Stimulated activated CD4-positive, alpha-beta T cell treated with anti-CD3 and anti-CD28 coated beads, Interleukin-15, amount 100 ng/mL, for 1 hour (primary cell): ENCODE measurements at places on chromosomes 7 and 10.

DNA sequence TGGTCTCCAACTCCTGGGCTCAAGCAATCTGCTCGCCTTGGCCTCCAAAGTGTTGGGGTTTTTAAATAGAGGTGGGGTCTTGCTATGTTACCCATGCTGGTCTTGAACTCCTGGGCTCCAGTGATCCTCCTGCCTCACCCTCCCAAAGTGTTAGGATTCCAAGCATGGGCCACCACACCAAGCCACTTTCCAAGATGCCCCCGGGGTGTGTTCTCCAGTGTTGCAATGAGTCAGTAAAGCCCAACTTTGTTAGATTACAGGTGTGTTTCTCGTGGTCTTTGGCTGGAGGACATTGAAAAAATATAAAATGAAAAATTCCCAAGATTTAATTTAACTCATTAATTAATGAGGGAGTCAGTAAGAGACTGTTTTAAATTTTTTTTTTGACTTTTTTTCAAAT is 29.2 kb downstream of the TACR2 start:
- no peak for DNase-seq

GRCh38 chr10:3757250-3757637 is 27.8 kb downstream of the KLF6 start:
- no peak for DNase-seq

DNA sequence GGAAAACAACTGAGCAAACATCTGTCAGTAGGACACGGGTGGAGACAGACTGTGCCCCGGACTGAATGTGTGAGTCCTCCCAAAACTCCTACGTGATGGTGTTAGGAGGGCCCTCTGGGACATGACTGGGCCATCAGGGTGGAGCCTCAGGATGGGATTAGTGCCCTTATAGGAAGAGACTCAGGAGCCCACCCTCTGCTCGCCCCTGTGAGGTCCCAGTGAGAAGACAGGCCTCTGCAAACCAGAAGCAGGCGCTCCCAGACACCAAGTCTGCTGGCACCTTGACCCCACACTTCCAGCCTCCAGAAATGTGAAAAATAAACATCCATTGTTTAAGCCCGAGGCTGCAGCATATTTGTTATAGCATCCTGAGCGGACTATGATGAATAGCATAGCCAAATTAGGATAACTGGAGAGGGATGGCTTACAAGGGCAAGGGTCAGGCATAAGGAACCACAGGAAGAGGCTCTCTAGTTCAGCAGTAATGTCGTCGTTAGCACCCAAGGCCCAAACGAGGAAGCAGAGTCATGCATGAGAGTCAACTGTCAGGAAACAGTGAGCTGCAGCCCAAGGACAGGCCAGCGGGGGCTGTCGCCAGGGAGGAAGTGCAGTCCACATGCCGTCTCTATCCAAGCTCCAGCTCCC is 50.6 kb downstream of the PTPRN2 start:
- DNase-seq, result no peak

DNA sequence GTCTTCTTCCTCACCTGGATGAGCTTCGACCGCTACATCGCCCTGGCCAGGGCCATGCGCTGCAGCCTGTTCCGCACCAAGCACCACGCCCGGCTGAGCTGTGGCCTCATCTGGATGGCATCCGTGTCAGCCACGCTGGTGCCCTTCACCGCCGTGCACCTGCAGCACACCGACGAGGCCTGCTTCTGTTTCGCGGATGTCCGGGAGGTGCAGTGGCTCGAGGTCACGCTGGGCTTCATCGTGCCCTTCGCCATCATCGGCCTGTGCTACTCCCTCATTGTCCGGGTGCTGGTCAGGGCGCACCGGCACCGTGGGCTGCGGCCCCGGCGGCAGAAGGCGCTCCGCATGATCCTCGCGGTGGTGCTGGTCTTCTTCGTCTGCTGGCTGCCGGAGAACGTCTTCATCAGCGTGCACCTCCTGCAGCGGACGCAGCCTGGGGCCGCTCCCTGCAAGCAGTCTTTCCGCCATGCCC is 4.3 kb downstream of the GPER1 start:
- DNase-seq, result no peak

DNA sequence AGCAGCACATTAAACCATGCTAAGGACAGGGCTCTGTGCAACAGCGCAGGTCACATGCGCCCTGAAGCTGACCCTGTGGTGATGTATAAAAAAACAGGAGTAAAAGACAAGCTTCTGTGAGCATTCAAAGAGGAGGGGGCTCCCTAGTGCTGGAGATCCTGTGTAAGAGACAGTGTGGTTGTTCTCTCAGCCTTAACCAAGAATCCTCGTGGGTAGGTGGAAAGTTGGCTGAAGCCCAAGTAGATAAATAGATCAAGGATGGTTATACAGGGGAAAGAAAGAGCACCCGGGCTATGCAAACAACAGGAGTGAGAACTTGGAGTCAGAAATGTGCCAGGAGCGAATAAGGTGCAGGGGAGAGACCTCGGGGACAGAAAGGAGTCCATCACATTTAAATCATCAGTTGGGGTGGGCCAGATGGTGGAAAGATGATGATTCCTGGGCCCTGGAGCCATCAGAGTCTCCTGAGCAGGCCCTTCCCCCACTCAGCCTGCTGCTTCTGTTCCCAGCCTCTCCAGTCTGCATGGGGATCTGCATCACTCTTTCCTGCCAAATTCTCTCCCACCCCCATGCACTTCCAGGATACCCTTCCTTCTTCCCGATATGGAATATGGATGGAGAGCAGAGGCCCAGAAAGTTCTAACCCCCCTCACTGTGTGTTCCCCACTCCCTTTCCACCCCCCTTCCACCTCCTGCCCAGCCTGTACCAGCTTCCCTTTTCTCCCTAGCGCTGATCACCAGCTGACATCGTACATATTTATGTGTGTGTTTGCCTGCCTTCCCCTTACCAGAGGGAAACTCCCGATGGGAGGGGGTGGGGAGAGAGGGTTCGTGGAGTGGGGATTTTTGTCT is 78.1 kb upstream of the PRR15 start:
- DNase-seq, result no peak

GRCh38 chr7:135320268-135320667 is 86.6 kb downstream of the STRA8 start:
- no peak for DNase-seq

GRCh38 chr10:77256346-77256745 is 381.3 kb downstream of the KCNMA1 start:
- no peak for DNase-seq

GRCh38 chr7:157150882-157151281 is 12.2 kb downstream of the UBE3C start:
- DNase-seq, result no peak

GRCh38 chr7:92761391-92762097 is 74.8 kb downstream of the CDK6 start:
- DNase-seq, result no peak

- no peak for DNase-seq
Measured at GRCh38 chr7:105524840-105525239, 2.8 kb upstream of the PUS7 start.

DNA sequence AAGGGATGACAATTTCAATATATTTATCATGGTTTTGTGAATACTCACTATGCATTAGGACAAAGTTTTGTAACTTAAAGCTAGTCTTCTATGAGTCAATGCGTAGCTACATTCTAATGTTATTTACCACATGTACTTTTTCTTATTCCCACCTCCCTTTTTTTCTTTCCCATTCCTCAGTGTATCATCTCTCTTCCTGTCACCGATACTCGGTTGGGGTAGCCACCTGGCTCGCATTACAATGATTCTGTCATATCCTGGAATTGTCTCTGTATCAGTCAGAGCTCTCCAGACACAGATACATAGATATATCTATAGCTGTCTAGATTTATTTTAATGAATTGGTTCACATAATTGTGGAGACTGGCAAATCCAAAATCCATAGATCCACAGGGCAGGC is 9.8 kb upstream of the RALA start:
- no peak for DNase-seq

DNA sequence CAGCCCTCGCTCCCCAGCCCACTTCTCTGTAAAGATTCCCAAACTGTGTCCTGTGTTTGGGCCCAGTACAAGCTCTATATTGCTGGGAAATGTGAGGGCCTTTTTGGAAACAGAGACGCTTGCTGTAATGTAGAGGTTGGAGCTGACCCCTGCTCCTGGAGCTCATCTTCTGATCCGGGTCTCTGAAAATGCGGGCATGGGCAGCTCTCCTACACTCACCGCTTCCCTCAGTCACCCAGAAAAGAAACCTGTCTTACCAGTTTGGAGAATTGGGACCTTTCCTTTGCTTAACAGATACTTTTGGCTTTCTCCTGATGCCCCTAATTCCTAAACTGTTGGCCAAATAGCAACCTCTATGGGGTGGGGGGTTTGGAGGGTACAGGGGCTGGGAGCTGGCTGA is 18.2 kb downstream of the BAG3 start:
- no peak for DNase-seq

DNA sequence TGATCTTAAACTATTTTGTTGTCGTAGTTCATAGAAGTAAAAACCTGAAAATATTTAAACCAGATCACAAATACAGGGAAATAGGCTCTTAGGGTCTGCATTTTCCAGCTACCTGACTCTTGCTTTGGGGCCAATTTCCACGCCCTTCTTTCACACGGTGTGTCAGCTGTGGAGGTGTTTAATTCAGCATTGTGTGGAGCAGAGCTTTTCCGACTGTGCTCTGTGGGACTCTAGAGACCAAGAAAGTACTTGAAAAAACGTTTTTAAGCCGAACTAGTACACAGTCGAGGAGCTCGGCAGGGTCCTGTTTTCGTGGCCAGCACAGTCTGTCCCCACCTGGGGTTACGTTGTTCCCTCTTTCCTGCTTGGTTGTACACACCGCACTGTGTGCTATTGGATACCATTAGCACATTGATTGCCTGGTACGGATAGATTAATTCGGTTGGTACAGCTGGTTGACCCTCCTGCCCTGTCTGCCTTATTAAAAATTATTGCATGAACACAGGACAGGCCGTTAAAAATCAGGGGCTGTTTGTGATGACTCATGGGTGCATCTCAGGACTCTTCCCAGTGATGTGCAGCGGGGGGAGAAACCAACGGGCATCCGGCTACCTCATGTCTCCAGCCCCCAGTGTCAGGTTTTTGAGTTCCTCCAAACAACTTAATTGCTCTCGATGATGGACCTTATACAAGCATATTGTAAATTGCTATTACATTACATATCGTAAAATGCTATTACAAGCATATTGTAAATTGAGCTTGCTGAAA is 80.7 kb upstream of the BTBD16 start:
- no peak for DNase-seq

DNA sequence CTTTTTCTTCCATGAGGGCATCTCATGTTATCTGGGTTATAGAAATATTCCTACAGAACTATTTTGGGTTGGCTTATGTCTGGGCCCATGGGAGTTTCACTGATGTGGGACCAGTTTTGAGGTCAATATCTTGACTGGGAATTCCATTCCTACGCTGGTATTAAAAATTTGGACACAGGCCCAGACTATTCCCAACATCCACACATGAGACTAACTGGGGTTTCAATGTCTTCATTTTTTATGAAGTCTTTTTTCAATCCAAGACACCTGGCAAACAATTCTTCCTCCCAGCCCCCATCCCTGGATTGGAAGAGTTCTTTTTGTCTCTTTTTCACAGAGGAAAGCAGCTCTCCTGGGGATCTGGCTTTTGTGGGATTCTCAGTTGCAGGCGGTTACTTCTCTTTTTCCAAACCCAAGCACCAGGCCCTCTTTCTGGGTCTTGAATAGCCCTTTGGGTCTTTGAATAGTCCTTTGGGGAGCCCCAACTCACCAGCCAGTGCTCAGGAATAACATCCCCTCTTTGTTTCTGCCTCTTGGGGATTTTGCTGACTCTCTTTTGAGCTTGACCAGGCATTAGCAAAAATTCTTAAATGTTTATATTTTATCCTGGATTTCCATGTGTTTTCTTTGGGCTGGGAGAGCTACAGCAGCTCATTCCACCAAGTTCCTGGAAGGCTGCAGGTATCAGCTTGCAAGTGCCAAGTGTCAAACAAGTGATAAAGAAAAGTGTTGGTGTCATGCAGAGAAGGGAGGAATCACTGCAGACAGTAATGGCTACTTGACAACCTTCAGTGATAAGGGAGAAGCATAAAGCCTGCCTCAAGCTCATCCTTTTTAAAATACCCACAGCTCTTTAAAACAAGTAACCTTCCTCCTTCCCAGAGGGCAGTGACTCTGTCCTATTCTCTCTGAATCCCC is 234.3 kb downstream of the ADAM12 start:
- DNase-seq, result no peak

DNA sequence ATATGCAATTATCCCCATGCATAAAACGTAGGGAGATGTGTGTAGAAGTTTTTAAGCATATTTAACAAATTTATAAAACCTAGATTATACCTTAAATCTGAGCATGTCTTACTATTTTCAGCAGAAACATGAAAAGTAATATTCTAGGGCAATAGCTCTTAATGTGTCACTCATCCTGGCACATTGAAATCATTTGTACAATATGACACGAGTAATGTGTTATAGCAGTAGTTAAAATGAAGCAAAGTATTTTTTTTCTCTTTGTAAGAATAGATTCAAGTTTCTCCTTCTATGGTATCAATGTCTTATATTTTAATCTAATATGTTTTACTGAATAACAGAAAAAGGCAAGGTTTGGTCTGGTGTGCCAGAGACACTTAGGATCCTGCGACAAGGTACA is 274.9 kb upstream of the PLXDC2 start:
- no peak for DNase-seq

DNA sequence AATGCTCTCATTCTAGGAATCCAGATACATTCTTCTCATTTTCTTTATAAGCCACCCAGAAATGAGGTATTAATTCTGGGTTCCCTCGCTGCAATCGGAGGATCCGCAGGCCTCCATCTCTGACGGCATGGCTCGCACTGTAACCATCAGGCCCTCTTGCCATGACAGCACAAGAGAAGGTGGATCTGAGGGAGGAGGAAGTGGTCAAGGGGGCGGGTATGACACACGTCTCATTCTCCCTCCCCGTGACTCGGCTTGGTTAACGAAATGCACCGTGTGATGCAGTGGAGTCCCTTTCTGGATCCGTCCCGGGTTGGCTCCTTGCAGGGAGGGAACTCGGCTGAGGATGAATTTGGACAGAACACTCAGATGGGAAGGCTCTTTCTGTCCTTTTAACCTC is 280.2 kb downstream of the TCERG1L start:
- no peak for DNase-seq

- DNase-seq, result no peak
Measured at GRCh38 chr7:35019801-35020200, 17.5 kb downstream of the DPY19L1 start.

GRCh38 chr10:72098836-72099599 is 10.7 kb upstream of the SPOCK2 start:
- no peak for DNase-seq

DNA sequence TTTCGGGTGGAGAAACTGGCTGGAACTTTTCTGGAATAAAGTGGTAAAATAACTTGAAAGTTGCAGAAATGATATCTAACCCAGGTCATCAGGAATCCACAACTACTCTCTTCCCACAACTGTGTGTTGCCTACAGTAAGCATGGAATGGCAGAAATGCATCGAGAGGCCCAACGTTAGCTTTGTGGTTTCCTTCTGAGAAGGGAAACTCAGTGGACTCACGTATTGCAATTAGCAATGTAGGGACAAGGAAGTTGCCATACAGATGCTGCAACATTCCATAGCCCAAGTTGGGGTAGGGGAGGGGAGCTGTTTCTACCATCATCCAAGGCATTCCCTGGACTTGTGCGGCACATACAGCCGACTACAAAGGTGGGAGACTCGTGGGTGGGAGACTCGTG is 1.9 kb downstream of the PON1 start:
- no peak for DNase-seq
